ENCODE measurements at places on chromosomes 13 and 19. TPM values are rescaled to one million over a fixed set of nuclear protein-coding genes. Genes with fewer than 3 reads are reported as not detected.

DNA sequence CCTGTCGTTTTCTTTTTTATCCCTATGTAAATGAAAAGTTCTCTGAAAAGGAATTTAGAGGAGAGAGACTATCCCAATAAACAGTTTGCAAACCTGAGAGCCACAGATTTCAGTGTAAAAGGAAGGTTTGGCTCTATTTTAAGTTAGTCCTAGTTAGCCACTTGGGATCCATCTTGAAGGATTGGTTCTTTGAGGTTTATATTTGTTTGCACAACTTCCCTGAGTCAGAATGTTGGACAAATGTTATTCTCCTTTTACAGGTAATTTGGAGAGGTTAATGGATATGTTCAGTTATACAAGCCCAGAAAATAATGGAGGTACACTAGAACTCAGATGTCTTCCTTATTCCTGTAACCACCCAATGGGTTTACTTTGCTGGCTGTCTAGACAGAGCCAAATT lies 2.6 kb upstream of the DNAJC15 start:
- no peak for DNase-seq

- no peak for DNase-seq
Observed at GRCh38 chr13:44576351-44577235, 463 bp upstream of the TSC22D1 start.

- no peak for DNase-seq
Observed at GRCh38 chr19:39705578-39706188, 1.4 kb downstream of the LGALS14 start.

GRCh38 chr19:19524053-19524452 lies 4.7 kb upstream of the YJEFN3 start:
- DNase-seq: no peak

DNA sequence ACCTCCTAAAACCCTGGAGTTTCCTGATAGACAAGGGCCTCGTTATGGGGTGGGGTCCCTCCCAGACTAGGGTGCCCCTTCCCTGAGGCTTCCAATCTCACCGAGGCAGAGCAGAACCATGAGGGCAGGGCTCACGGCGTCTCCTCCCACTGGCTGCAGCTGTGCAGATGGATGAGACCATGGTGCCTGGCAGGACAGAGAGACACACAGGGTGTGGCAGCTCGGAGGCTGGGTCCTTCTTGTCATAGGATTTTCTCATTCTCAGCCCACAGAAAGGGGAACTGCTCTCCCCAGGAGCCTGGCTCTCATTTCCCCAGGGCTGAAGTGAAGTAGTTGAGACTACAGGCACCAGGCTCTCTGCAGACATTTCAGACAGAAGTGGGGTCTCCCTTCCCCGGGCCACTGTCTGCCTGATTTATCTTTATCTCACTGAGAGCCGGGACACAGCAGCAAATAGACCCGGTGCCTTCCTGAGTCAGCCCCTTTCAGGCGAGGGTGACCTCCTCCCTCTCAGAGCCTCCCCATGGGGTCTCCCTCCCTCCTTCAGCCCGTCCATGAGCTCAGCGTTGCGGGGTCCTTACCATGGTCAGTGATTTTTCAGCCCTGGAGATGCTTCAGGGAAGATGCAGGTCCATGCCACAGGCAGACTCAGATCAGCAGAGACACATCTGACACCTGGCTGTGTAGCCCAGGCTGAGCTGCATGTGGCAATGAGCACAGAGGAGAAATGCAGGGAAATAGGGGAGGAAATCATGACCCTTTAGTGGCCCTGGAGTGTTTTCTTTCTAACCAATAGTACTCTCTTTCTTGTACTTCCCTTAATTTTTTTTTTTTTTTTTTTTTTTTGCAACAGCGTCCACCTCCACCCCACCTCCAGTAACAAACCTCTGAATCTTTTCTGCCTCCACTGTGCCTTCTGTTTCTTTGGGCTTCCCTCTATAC lies at the start of gene LILRA5:
TSS of gene LILRA5 (minus strand) at position 731 of the 942 bp plus-strand sequence. CDS start at position 584, 147 bp downstream.
- no peak for DNase-seq

The LRRC63 gene
- total RNA-seq: 1.2 TPM
